ENCODE measurements at places on chromosomes 1 and 21.

DNA sequence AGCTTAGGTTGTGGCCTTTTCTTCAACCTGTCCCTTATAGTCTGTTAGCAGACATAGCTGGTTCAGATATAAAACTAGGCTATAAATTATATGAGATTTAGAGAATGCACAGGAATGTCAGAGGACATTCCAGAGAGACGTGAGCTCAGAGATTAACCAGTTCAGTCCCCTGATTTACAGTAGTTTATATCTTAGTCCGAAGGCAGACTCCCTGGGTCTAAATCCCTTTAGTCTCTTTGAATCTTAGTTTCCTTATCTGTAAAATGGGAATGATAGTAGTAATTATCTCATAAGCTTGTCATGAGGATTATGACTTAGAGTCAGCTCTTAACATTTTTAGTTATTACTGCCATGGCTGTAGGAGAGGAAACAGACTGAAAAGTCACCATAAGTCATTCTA lies 45.5 kb upstream of the PLXNA2 start:
- H3K4me3 ChIP-seq = no peak overlapping the region
- H3K27ac ChIP-seq = no peak overlapping the region
- DNase-seq = no peak
- H3K27me3 ChIP-seq = peaks cover 3% of the 10 kb centered on the region
- H3K4me1 ChIP-seq = no peaks in the 10 kb centered on the region

GRCh38 chr1:235105051-235106043 lies 23.3 kb downstream of the TOMM20 start:
- peaks cover 17% of the 10 kb centered on the region for H3K4me1 ChIP-seq
- peak overlapping the region; percentile 54 for H3K27ac ChIP-seq
- peaks cover 23% of the 10 kb centered on the region for H3K36me3 ChIP-seq
- peak overlapping the region; percentile 75 for H3K4me3 ChIP-seq
- peak; percentile 71 for DNase-seq

DNA sequence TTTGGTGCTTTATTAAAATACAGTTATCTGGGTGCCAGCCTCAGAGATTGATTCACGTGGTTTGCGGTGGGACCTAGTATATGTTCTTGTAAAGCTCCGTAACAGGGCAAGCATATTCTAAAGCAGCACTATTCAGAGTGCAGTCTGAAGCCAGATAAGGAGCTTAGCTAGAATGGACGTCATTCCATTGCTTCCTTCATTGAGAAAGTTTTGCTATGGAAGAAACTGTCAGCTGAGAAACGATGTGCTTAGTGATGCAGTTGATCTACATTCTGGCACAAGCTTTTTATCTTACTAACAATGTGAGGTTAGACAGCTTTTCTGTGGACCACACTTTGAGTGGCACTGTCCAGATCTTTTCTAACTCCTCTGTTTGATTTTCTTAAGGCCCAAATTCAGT lies 26.2 kb downstream of the SLC44A3 start:
- H3K36me3 ChIP-seq = no peaks in the 10 kb centered on the region
- DNase-seq = no peak
- peaks cover 2% of the 10 kb centered on the region for H3K27me3 ChIP-seq
- no peak overlapping the region for H3K4me3 ChIP-seq
- no peaks in the 10 kb centered on the region for H3K4me1 ChIP-seq

DNA sequence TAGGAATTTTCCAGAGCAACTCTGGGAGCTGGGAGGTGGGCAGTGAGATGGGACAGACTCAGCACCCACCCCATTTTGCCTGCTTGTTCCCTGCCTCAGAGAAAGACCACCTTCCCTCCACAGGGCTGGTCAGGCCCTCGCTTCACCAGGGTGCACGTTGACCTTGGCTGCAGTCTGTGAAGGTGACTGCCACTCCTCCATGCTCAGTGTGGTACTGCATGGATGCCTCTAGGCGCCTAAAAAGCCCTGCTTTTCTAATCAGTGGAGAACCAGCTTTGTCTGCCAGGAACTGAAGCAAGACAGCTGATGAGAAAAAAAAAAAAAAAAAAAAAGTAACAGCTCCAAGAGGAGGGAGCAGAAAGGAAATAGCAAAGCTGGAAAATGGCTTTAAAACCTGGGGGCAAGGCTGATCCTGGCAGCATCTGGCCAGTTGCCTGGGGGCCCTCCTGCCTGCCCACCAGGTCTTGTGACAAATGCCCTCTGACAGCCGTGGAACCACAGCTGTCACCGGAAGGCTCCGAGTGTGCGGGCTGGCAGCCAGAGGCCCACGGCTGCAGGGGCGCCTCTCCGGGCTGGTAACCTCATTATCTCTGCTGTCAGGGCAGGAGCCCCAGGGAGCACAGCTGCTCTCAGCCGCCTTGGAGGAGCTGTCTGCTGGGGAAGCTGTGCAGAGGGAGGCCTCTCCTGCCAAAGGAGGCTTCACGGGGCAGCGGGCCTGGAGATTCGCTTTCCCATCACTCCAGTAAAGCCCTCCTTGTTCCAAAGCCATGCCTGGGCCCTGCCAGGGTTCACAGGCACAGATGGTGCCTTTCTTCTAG lies 13.7 kb downstream of the KIAA1614 start:
- H3K36me3 ChIP-seq = no peaks in the 10 kb centered on the region
- no peak overlapping the region for H3K27ac ChIP-seq
- no peaks in the 10 kb centered on the region for H3K4me1 ChIP-seq

GRCh38 chr1:239960366-239960765 lies 131.3 kb upstream of the FMN2 start:
- DNase-seq = no peak
- H3K27me3 ChIP-seq = peaks cover 2% of the 10 kb centered on the region
- H3K27ac ChIP-seq = no peak overlapping the region
- no peak overlapping the region for H3K4me3 ChIP-seq
- H3K4me1 ChIP-seq = no peaks in the 10 kb centered on the region

DNA sequence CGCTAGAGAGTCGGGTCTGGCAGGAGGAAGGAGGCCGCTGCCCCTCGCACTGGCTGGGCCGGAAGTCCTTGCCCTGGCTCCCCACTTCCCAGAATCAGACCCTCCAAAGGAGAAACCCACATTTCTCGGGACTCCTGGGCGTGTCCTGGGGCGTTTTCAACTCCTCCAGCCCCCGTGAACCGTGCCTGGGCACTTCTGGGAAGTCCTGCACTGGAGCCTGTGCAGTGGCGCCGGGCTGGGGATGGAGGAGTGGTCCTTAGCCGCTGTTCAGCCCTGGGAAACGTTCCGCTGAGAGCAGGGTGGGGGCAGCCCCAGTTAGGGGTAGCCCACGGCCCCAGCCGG lies 3.0 kb downstream of the IGSF21 start:
- no peak overlapping the region for H3K4me3 ChIP-seq
- H3K36me3 ChIP-seq = no peaks in the 10 kb centered on the region
- H3K27ac ChIP-seq = no peak overlapping the region
- peaks cover 17% of the 10 kb centered on the region for H3K27me3 ChIP-seq
- H3K4me1 ChIP-seq = no peaks in the 10 kb centered on the region
- DNase-seq = no peak

DNA sequence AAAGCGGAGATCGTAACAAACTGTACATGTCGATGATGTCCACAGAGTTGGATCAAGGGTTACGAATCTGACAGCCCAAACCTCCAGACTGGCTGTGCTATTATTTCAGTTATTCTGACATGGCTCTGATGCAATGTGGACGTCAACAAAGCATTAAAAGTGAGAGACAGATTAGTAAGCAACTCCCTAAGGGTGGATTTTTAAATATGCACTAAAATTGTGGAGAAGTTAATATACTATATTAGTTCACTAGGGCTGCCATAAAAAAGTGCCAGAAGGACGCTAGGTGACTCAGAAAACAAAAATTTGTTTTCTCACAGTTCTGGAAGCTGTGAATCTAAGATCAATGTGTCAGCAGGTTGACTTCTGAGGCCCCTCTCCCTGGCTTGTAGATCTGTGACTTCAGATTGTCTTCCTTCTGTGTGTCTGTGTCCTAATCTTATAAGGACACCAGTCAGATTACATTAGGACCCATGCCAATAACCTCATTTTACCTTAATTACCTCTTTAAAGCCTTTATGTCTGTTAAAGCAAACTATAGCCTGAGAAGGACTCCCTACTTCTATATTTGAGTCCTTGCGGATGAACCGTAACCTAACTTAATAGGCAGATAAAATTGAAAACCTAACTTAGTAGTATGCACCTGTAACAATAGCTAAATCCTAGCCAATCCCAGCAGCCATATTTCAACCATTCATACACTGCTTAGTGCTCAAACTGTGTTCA lies 66.0 kb upstream of the BACH1 start:
- no peak for DNase-seq
- no peak overlapping the region for H3K4me3 ChIP-seq
- H3K36me3 ChIP-seq = no peaks in the 10 kb centered on the region
- H3K27me3 ChIP-seq = no peaks in the 10 kb centered on the region
- no peak overlapping the region for H3K27ac ChIP-seq
- H3K4me1 ChIP-seq = no peaks in the 10 kb centered on the region

DNA sequence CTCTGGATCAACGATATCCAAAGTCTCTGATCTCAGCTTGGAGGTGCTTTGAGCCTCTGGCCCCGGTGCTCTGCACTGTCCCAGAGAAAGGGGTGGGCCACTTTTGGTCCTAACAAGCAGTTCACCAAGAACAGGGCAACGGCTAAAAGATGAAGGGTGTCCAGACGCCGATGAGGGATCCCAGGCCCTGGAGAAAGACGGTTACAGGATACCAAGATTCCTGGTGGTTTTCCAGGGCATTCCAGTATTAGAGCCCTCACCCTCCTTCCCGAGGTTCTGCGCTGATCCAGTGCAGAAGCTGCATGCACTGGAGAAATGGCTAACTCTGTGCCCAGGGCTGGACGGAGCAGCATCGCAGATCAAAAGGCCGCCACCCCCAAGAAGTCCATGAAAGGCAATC lies 149.9 kb upstream of the IRF2BP2 start:
- no peak overlapping the region for H3K27ac ChIP-seq
- H3K27me3 ChIP-seq = no peaks in the 10 kb centered on the region
- no peaks in the 10 kb centered on the region for H3K36me3 ChIP-seq
- DNase-seq = no peak
- H3K4me1 ChIP-seq = peaks cover 23% of the 10 kb centered on the region
- no peak overlapping the region for H3K4me3 ChIP-seq

- DNase-seq = no peak
- H3K27me3 ChIP-seq = no peaks in the 10 kb centered on the region
- peak overlapping the region; percentile 99 for H3K27ac ChIP-seq
- peaks cover 32% of the 10 kb centered on the region for H3K36me3 ChIP-seq
- peak overlapping the region; percentile 65 for H3K4me3 ChIP-seq
These were observed 5.9 kb downstream of the ZDHHC18 start for GRCh38 chr1:26832249-26832960.

DNA sequence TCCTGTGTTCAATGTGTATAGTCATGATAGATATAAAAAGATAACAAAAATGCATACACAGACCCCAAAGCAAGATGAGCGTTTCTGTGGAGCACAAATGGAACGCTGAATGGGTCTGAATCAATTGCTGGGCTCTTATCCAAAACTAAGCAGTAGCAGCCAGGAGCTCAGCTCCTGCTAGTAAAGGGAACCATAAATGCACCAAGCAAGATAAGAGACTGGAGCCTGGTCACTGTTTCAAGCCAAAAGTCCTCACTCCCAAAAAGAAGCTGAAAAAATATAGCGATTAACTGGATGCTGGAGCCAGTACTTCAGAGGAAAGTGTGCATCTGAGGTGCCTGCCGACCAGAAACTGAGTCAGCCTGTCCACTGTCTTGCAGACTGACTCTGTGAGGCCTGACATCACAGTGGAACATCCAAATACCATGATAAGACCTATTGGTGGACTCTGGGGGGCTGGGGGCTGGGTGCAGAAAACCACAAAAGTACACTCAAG lies 68.9 kb downstream of the LRRC8C start:
- peaks cover 72% of the 10 kb centered on the region for H3K4me1 ChIP-seq
- no peak for DNase-seq
- no peaks in the 10 kb centered on the region for H3K27me3 ChIP-seq
- no peak overlapping the region for H3K4me3 ChIP-seq
- H3K27ac ChIP-seq = peak overlapping the region; percentile 34
- peaks cover 8% of the 10 kb centered on the region for H3K36me3 ChIP-seq

GRCh38 chr1:43634721-43635120 lies 15.2 kb upstream of the KDM4A start:
- H3K27ac ChIP-seq = no peak overlapping the region
- peaks cover 3% of the 10 kb centered on the region for H3K27me3 ChIP-seq
- no peak overlapping the region for H3K4me3 ChIP-seq
- DNase-seq = no peak

GRCh38 chr1:112335351-112335750 lies 60.7 kb upstream of the CTTNBP2NL start:
- no peaks in the 10 kb centered on the region for H3K36me3 ChIP-seq
- H3K27ac ChIP-seq = no peak overlapping the region
- H3K4me1 ChIP-seq = no peaks in the 10 kb centered on the region
- DNase-seq = no peak
- H3K4me3 ChIP-seq = no peak overlapping the region
- H3K27me3 ChIP-seq = peaks cover 14% of the 10 kb centered on the region

- no peaks in the 10 kb centered on the region for H3K36me3 ChIP-seq
- H3K4me1 ChIP-seq = peaks cover 3% of the 10 kb centered on the region
- no peak overlapping the region for H3K27ac ChIP-seq
- peaks cover 8% of the 10 kb centered on the region for H3K27me3 ChIP-seq
These were observed 11.5 kb downstream of the KNCN start for GRCh38 chr1:46539972-46540371.

DNA sequence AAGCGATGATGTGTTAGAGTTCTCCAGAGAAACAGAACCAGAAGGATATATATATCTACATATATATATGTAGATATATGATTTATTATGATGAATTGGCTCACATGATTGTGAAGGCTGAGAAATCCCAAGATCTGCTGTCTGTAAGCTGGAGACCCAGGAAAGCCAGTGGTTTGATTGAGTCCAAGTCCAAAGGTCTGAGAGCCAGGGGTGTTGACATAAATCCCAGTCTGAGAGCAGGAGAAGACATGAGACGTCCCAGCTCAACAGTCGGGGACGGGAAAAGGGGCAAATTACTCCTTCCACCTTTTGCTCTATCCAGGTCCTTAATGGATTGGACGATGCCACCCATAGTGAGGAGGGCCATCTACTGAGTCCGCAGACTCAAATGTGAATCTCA lies 126.6 kb downstream of the PRDM2 start:
- H3K27me3 ChIP-seq = no peaks in the 10 kb centered on the region
- H3K27ac ChIP-seq = no peak overlapping the region
- H3K4me3 ChIP-seq = no peak overlapping the region
- peaks cover 3% of the 10 kb centered on the region for H3K4me1 ChIP-seq

GRCh38 chr21:45559216-45560105 lies 17.2 kb upstream of the SLC19A1 start:
- H3K36me3 ChIP-seq = no peaks in the 10 kb centered on the region
- H3K27me3 ChIP-seq = no peaks in the 10 kb centered on the region
- H3K27ac ChIP-seq = no peak overlapping the region
- DNase-seq = no peak
- H3K4me1 ChIP-seq = peaks cover 9% of the 10 kb centered on the region
- H3K4me3 ChIP-seq = no peak overlapping the region

DNA sequence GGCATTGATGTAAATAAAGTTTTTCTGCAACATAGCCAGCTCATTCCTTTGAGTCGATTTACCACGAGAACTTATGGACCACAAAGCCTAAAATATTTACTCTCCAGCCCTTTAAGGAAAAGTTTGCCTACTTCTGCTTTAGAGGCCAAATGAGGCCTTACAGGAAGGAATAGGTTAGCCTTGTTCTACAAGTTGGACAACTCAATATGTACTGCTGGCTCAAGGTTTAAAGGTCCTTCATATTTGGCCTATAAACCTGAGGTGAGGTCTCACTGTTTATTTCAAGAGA lies 144.5 kb upstream of the DNAH14 start:
- H3K4me1 ChIP-seq = no peaks in the 10 kb centered on the region
- no peaks in the 10 kb centered on the region for H3K36me3 ChIP-seq
- DNase-seq = no peak
